ENCODE measurements at places on chromosomes 7 and 10.

- DNase-seq: no peak
These were observed 44.7 kb upstream of the CROT start for GRCh38 chr7:87300756-87301155.

GRCh38 chr10:48731654-48732053 lies 47.0 kb downstream of the WDFY4 start:
- DNase-seq: no peak

- no peak for DNase-seq
These were observed 70.8 kb downstream of the ASB13 start for GRCh38 chr10:5595591-5595990.

DNA sequence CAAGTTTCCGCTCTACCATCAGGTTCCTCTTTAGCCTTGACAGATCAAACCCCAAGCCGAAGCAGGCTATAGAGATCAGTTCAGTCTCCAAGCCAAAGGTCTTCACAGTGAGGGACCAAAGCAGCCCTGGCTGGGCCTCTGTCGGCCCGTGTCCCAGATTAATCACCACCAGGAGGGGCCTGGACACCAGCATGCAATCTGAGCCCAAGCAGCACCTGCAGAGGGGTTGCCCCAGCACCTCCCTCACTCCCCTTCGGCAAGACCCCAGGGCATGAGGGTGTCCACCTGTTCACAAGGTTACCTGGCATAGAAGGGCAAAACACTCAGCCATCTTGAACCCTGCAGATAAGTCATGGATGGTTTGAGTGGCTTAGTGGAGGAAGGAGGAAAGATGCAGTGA lies 36.0 kb downstream of the FBXW4 start:
- DNase-seq: no peak

GRCh38 chr7:31020161-31020560 lies 31.9 kb upstream of the ADCYAP1R1 start:
- no peak for DNase-seq

- peak; percentile 51 for DNase-seq
These were observed at the start of gene ABCB1 for GRCh38 chr7:87600130-87601124. TSS of gene ABCB1 (minus strand) at chr7:87600884. CDS start at chr7:87600184, 700 bp downstream.

DNA sequence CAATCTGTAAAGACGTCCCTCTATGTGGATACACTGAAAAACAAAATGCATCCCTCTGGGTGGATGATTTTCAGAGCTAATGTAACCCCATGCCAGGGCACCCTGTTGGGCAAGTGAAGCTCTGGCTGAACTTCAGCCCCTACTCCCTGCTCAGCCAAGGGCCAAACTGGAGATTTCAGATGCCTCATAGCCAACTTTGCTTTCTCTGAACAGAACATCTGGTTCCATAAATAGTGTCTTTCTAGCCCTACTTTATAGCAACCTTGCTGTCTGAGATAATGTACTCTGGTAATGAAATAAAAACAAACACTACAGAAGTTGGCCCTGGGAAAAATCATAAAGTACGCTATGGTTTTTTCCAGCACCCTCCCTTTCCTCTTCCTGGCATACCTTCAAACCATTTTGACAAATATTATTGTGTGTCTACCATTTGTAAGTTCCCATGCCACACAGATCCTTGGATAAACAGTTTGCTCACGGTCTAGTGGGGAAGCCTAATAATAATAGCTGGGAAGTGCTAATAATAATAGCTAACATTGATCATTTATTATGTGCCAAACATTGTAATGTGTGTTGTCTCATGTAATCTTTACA lies 3.4 kb downstream of the ENTPD1 start:
- no peak for DNase-seq

GRCh38 chr7:75808106-75808505 lies 5.5 kb downstream of the CCL24 start:
- no peak for DNase-seq
